ENCODE measurements at places on chromosomes 6 and 20.
A peak's percentile ranks its signal among the peaks of the same experiment; 100 is the strongest.

DNA sequence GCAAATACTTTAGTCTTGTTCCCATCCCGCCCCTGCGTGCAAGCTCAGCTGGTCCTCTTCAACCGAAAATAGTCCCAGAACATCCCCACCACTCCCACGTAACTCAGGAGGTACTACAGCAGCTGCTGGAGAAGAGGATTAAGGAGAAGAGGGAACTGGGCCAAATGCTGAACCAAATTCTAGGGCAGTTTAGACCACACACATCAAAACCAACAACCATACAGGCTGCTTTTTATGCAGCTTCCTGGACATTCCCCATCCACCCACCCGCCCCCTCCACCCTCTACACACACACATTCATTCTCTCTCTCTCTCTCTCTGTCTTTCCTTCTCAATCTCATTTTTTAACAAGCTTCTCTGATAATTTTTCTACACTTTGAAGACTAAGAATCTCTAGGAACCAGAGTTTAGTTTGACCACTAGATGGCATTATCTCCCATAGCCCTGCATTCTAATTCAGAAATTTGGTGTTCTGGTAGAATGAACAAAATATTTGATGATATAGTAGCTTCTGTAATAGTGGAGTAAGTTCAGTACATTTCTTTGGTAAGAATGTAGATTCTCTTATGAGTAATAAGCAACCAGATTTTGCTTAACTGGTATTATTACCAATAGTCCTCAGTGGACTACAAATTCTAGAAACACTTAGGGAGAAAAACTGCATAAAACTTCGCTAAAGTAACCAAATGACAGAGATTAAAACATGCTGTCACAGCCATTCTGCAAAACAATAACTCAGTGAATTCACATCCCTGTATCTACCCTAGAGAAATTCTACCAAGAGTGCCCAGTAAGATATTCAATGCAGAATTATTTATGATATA lies 52.1 kb upstream of the BEND6 start:
- DNase-seq, result peak; percentile 57

DNA sequence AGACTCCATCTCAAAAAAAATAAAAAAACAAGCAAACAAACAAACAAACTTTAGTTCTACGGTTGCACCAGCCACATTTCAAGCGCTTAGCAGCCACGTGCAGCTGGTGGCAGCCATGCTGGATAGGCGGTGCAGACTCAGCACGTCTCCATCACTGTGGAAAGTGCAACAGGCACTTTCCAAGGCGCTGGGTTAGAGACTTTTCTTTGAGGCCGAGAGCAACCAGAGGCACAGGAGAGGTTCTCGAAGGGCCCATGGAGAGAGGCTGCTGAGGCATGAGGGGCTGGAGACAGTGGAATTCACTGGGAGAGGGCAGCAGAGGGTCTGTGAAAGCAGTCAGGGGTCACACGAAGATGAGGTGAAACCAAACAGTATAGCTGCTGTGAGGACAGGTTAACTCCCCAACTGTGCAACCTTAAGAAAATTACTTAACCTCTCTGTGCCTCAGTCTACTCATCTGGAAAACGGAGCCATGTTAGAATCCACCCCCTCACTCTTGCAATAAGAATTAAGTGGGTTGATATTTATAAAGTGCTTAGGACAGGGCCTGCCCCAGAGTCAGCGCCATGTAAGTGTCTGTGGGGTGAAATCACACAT lies 27.5 kb downstream of the TGM2 start:
- DNase-seq, result no peak

DNA sequence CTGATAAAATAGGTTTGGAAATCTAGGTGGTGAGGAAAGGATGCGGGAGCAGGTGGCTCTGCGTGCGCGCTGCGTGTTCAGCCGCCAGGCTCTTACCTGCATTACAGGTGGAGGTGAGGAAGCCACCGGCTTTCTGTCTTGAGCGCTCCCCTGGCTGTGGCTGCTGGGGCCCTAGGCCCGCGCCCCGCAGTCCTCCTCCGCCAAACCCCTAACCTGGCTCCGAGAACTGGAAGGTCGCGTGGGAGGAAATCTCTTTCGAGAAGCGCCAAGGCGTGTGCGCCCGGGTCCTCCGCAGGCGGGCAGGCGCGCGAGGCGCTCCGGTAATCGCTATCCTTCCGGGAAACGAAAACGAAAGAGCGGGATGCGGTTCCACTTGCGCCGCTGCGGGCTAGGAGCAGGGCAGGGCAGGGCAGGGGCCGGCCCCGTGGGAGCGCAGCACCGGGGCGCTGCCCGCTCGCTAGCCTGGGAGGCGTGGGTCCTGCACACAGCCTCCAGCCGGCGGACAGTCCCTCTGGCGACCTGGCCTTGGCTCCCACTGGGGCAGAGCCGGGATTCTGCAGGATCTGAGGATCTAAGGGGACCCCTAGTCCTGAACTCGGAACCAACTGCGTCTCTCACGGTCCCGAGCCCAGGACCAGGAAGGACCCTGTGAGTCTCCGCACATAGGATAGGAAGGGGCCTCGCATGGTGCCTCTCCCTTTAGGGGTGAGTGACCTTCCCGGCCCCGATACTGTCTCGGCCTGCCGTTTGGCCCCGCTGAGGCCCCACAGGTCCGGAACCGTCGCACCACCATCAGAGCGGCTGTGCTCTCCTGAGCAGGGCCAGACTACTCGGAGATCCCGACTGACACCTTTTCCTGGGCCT lies at the start of gene ETV7:
Gene ETV7 (minus strand): TSS at position 230 of the 864 bp plus-strand sequence. CDS start 128 bp downstream, at position 102.
- DNase-seq, result peak; percentile 69

DNA sequence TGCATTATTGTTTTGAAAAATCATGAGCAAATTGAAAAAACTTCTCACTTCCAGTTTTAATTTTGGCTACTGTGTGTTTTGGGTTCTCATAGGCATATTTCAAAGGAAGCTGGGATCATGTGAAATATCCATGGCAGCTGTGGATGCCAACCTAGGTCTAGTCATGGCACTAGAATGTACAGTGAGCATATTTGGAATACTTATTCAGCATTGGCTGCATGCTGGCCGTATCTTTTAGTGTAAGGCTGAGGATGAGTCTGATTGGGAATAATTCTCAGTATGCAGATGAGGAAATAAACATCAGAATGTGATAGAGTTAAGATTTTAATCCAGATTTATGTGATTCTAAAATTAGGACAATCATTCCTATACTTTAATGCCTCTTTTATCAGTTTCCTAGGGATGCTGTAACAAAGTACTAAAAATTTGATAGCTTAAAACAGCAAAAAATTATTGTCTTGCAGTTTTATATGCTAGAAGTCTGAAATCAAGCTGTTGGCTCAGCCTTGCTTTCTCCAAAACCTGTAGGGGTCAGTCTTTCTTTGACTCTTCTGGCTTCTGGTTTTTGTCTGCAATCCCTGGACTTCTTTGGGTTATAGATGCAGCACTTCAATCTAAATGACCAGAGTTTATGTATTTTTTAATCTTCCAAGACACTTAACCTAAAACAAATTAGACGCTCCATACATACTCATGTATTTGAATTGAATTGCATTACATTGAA lies 37.7 kb upstream of the DEFB112 start:
- peak; percentile 54 for DNase-seq

DNA sequence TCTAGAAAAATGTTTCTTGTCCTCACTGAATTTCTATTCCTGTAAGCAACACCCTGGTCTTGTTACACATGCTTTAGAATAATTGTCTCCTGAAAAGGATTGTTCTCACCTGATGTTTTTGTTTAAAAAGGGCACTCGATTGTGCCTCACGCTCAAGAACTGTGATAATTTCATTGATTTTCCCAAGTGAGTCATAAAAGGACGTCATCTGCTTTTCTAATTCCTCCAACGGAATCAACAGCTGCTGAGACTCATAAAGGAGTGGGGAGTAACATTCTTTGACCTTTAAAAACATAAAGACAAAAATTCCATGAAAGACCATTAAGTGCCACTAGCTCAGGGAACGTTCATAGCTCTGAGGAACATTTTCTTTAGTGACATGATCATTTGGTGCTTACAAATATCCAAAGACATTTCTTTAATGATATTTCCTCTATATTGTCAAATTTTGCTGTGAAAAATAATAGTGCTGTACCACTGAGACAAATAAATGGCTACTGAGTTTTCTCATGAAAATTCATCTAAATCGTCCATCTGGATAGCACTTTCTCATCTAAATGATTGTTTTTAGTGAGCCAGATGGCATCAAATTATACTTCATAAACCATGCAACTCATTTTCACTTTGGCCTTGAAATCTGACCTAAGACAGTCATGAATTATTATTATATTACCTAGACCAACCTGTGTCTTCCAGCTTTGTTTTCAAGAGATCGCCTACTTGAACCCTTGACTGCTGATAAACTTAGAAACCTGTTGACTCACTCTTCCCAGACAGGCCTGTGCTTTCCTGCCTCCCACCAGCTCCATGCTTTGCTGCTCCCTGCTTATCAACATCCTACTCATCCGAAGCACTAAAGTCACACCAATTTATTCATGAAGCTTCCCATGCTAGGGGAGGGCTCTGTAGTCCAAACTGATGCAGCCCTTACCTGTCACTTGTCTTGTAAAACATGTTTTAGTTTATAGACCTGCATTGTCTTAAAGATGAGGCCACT lies 178.2 kb downstream of the SYNE1 start:
- peak; percentile 22 for DNase-seq

GRCh38 chr6:89583559-89583958 lies 55.0 kb downstream of the LYRM2 start:
- no peak for DNase-seq

GRCh38 chr20:62441987-62442539 lies 14.7 kb upstream of the RBBP8NL start:
- peak; percentile 28 for DNase-seq

- DNase-seq, result no peak
These were observed 32.5 kb downstream of the HLA-DPB1 start for GRCh38 chr6:33108307-33108706.

- DNase-seq, result no peak
These were observed 914.9 kb upstream of the FLRT3 start for GRCh38 chr20:15252304-15252703.

GRCh38 chr6:169656546-169657283 lies 45.1 kb downstream of the WDR27 start:
- no peak for DNase-seq

- no peak for DNase-seq
These were observed 39.8 kb upstream of the HBS1L start for GRCh38 chr6:135094403-135094821.

DNA sequence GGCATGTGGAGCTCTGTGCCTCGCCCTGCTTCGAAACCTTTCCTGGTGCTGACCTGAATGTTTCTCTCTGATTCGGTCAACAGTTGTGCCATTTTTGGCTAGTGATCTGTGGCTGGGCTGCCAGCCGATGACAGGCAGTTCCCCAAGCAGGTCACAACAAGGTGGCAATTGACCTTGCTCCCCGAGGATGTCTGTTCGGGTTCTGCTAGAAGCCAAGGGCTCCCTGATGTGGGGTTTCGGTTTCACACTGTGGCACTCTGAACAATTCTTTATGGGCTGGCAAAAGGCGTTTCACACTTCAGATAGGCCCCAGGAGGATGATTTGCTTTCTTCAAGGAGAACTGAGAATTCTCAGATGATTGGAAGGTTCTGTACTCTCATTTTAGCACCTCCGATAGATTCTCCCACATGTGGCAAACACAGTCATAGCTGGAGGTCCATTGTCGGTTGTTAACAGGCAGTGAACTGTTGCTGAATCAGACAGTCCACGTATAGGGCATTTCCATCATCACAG lies 135.6 kb downstream of the SLC24A3 start:
- no peak for DNase-seq

- peak; percentile 14 for DNase-seq
These were observed 255.9 kb downstream of the ESR1 start for GRCh38 chr6:152063170-152063921.

GRCh38 chr20:2300420-2300819 lies 4.6 kb downstream of the TGM3 start:
- DNase-seq, result no peak

DNA sequence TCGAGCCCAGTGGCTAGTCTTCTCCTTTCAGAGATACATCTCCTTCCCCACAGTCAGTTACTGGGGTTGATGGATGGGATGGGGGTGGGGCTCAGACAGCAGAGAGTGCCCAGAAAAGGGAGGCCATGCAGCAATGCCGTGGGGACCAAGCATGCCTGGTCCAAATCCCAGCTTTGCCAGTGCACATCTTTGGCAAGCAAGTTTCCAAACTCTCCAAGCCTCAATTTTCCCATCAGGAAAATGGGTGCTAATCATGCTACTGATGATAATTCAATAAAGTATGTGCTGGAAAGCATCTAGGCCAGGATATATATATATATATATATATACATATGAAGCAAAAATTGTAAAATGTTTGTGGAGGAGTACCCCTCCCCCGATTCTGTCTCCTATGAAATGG lies 78.9 kb downstream of the CD40 start:
- DNase-seq, result no peak

- no peak for DNase-seq
These were observed 443.1 kb upstream of the ID4 start for GRCh38 chr6:19394051-19394450.

DNA sequence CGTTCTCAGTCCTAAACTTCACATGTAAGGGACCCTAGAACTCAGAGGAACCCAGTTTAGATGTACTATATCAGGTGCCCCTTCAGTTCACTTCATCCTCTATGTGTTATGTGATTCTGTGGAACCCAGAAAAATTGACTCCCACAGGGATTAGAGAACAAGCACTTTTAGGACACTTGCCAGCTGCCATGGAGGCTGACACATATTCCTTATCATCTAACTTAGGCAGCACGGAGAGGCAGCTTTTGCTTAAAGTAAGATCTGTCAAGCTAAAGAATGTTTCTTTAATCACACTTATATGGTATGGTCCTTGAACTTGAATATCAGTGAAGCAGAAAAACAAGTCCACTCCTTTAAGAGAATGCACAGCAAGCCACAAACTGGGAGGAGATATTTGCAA lies 701.5 kb upstream of the ID4 start:
- no peak for DNase-seq

GRCh38 chr20:49183444-49183843 lies 4.7 kb downstream of the STAU1 start:
- no peak for DNase-seq

GRCh38 chr6:115629415-115629814 lies 431.3 kb downstream of the FRK start:
- DNase-seq, result no peak

DNA sequence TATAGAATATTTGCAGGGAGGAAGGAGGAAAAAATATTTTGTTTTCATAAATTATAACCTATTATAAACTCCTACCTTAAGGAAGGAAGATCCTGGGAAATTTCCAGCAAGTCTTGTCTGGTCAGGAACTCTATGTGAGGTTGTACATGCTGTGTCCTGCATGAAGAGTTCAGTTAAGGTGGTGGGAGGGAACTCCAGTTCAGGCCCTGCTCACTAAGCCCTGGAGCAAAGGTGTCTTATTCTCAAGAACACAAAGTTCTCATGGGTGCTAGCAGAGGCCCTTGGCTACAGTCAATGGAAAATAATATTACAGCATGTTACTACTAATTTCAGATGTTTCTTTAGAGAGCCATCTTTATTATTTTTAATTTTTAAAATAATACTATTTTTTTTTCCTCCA lies 3.8 kb upstream of the OGFRL1 start:
- no peak for DNase-seq
